Activated CD4-positive, alpha-beta T cell treated with anti-CD3 and anti-CD28 coated beads, Interleukin-2, amount 10 ng/mL, durations not matched to agents 7 days and 5 days (primary cell): ENCODE measurements at places on chromosomes 3 and 15.

DNA sequence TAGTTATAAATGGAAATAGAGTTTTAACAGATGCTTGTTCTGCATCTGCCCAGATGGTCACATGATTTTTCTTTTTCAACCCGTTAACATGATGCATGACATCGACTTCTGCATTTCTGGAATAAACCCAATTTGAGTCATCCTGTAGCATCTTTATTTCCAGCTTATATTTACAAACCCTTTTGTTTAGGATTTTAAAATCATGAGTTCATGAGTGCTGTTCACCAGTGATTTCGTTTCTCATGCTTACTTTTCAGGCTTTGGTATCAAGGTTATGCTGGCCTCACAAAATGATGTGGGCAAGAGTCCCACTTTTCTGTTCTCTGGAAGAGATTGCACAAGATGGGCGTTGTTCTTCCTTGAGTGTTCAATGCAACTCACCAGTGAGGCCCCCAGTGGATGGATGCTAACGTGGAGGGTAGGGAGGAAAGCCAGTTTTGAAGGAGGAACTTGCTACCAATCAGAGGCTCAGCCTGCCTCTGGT is 5.2 kb downstream of the HRH1 start:
- DNase-seq: no peak

GRCh38 chr3:178967177-178967532 is 104.5 kb downstream of the ZMAT3 start:
- no peak for DNase-seq

DNA sequence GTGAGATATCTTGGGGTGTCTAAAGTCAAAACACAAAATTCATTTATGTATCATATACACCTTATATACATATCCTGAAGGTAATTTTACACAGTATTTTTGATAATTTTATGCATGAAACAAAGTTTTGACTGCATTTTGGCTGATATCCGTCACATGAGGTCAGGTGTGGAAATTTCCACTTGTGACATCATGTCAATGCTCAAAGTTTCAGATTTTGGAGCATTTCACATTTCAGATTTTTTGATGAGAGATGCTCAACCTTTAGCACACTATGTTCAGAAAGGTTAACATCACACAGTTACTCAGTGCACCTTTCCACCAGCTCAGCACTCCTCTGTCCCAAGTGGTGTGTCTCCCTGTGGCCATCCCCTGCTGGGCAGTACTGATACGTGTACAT is 37.7 kb upstream of the CPB1 start:
- DNase-seq: no peak

DNA sequence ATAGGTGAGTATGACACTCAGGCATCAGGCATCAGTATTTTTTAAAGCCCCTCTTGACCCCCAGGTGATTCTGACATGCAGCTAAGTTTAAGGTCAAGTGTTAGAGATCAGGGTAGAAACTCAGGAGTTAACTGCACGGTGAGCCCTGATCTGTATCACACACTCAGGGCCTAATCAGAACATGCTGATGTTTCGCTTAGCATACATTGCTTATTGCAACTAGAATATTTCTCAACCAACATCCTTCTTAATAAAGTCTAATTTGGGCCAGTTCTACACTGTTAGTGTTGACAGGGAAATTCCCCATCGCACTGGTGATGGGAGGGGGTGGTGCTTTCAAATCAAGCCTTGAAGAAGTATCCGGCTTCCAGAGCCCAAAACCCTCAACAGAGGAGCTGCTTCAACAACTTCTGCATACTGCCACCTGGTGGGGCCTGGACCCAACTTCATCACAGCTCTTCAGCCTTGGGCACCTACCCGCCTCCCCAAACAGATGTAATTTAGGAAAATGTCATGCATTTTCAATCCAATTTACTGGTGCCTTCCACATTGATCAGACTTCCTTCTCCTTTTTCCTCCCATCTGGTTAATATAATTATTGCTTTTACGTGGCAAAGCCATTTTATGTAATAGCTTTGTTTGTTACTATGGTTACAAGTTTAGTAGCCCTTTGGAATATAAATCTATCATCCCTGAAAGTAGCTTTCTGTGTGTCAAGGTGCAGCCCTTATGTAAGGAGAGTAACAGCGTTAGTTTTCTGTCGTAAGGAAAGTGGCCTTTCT is 312.2 kb downstream of the RORA start:
- peak; percentile 89 for DNase-seq

- DNase-seq: no peak
Measured at GRCh38 chr3:192726385-192726784, 956 bp downstream of the FGF12 start.

- DNase-seq: no peak
Measured at GRCh38 chr3:183269345-183269744, 16.3 kb downstream of the B3GNT5 start.

- peak; percentile 67 for DNase-seq
Measured at GRCh38 chr3:47324278-47324865, 41.6 kb downstream of the KLHL18 start.

DNA sequence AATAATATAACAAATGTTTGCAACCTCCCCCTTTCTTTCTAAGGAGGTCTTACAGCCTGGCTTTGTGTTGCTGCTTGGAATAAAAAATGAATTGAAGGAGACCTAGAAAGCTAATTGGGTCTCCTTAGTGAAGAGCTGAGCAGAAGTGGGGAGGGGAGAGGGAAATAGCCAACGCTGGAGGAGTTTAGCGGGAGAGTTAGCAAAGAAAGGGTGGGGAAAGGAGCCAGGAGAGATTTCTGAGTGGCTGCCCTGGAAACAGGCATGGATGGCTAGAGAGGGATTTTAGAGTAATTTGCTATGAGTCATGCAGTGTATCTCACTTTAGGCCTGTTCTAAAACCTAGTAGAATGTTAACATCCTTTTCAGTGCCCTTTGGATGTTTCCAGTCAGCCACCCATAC is 45.2 kb upstream of the PFN2 start:
- no peak for DNase-seq

DNA sequence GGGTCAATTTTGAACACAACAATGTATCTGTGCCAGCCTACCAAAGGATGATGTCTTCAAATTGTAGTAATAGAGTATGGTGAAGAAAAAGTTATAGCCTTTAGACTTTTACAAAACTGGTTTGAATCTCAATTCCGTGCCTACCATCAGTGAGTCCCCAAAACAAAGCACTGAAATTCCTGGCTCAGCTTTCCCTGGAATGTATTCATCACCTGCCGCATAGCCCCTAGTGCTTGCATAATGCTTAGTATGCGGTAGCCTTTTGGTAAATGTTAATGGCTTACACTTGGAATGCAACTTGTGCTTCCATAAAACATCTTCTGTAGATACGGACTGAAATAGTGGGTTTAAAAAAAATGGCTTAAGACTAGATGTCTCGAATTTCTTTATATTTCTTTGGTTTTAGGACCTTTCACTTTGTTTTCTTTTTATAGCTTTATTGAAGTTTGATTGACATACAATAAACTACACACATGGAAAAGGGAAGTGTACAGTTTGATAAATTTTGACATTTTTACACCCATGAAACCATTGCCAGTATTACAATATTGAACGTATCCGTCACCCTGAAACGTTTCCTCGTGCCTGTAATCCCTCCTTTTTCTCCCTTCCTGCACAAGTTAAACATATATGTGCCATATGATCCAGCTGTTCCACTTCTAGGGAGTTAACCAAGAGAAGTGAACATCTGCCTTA is 12.1 kb downstream of the SACM1L start:
- no peak for DNase-seq

DNA sequence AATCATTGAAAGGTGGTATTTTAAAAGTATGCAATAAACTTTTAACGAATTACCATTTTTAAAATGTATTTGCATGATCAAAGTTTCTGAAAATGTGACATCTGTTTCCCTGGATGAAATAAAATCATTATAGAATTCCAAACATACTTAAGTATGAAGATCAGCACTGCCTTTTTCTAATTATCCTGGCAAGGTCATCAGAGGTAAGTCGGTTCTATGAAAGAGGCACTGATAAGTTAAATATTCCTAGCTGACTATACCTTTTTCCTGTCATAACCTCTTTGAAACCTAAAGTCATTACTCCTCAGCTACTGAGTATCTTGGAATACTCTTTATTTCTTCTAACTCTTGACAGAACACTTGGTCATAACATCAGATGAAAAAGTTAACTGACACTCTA is 406.1 kb upstream of the ALCAM start:
- DNase-seq: no peak

DNA sequence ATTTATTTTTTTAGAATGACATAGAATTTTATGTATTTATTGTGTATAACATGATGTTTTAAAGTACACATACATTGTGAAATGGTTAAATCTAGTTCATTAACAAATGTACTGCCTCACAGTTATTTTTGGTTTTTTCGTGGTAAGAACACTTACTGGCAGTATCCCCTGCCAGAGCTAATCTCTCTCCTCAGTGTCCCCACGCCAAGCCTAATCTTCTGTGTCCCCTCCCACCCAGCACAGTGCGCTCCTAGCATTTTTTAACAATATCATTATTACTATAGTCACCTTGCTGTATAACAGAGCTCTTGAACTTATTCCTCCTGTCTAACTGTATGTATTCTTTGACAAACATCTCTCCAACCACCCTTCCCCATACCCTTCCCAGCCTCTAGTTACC is 333.2 kb downstream of the GABRB3 start:
- no peak for DNase-seq

DNA sequence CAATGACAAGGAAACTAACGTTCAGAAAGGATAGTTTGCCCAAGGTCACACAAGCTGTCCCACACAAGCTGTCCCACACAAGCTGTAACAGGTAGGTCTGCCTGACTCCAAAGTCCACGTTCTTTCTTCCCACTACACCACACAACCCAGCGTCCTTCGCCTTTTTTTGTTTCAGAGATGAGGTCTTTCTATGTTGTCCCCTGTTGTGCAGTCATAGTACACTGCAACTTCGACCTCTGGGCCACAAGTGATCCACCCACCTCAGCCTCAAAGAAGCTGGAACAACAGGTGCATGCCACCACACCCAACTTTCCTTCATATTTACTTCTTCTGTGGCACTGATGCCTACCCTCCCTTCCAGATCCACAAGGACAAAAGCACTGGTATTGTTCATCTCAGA is 21.4 kb downstream of the MB21D2 start:
- no peak for DNase-seq

DNA sequence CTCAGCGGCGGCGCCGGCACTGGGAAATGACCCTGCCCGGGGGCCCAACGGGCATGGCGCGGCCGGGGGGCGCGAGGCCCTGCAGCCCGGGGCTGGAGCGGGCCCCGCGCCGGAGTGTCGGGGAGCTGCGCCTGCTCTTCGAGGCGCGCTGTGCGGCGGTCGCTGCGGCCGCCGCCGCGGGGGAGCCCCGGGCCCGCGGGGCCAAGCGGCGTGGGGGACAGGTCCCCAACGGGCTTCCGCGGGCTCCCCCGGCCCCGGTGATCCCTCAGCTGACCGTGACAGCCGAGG is 172 bp downstream of the ITPKA start:
- DNase-seq: no peak

DNA sequence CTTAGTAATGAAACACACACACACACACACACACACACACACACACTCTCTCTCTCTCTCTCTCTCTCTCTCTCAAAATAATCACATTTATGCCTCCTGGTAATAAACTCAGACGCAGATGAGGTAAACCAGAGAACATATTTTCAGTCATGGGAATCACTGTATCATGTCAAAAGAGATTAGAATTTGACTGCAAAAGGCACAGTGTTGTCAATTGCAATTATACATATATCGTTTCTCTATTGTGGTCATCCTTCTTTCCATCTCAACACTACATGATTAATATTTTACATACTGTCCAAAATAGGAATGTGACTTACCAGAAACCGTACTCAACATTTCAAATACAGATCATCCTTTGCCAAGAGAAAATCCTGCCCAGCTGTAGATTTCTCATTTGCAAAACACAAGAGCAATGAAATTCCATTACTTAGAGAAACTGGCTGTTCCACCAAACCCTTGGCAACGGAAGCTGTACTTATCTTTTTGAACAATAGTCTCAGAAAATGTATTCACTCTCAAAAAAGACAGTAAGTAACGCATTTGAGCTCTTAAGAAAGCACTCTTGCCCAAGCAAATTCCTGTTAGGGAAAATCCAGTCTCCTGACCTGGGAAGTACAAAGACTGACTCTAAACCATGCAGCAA is 24.3 kb downstream of the PDZRN3 start:
- no peak for DNase-seq

- no peak for DNase-seq
Measured at GRCh38 chr3:55947406-55947805, 460.3 kb upstream of the WNT5A start.

GRCh38 chr15:101500865-101501551 is 11.5 kb upstream of the PCSK6 start:
- DNase-seq: no peak
